Stimulated activated CD4-positive, alpha-beta T cell treated with anti-CD3 and anti-CD28 coated beads, Interleukin-12 subunit alpha, Interleukin-12 subunit beta, amount 100 ng/mL, for 48 hours (primary cell): ENCODE measurements at places on chromosomes 12 and 14.
A peak's percentile ranks its signal among the peaks of the same experiment; 100 is the strongest.

DNA sequence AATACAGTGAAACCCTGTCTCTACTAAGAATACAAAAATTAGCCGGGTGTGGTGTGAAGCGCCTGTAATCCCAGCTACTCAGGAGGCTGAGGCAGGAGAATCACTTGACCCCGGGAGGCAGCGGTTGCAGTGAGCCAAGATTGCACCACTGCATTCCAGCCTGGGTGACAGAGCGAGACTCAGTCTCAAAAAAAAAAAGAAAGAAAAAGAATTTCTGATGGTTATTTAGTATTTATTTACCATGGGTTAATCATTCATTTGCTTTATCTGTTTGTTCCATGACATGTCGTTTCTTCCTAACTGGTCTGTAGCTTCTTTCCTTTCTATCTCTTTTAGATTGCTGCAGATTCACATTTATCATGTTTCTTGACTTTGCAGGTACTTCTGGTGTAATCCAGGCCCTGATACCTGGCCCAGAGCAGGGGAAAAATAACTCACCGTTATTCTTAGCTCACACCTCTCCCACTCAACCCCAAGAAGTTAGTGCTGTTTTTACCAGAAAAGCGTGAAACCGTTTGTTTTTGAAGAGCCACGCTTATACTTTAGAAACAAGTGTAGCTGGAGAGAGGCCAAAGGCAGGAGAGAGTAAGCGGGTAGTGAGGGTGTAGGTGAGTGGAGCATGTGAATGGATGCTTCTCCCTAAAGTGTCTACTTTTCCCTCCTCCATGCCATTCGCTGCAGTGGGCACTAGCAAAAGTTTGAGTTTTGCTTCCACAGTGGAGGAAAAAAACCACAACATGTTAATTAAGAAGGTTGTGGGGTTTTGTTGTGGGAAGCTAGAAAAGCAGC lies 45.4 kb downstream of the SRGAP1 start:
- DNase-seq: no peak

DNA sequence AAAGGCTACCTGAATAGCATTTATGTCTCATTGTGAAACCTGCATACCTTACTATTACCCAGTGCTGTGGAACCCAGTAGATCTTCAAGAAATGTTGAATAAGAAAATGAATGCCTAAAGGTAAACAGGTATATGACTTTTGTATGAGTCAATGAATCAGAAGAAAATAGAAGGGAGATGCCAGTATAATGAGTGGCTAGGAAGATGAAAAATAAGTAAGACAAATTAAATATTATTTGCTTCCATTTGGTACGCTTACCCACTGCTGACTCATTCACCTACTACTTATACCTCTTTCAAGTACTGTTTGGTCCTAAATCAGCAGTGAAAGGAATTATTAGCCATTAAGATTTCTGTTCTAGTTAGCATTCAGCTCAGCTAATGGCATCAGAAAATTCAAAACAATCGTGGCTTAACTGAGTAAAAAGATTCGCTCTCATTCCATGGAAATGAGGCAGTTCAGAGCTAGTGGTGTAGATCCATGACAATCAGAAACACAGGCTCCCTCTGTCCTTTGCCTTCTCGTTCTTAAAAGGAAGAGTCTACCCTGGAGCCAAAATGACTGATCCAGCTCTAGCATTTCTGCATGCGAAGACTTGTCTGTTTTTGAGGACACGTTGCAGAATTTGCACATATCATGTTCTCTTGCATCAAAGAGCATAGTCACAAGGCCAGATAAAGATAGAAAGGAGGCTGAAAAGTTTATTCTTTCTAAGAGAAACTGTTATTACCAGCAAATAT lies 705.8 kb upstream of the USP15 start:
- no peak for DNase-seq

GRCh38 chr12:124466216-124467128 lies 100.9 kb downstream of the NCOR2 start:
- peak; percentile 67 for DNase-seq

- no peak for DNase-seq
These were observed 7.3 kb upstream of the MRPL42 start for GRCh38 chr12:93460003-93460402.

DNA sequence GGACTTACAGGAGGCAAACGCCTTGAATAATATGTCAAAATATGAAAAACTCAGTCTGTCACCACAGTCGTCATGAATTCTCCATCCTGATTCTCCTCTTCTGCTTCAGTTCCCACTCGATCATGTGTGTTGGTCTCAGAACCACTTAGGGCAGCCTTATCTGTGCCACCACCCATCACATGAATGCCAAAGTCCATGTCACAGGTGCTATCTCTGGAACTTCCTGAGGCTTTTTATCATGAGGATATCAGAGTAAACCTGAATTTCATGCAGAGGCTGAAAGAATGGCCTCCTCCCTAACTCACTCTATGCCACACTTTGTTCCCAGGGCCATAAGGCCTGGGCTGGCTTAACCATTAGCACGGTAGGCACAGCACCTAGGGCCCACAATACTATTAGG lies 28.8 kb upstream of the MAP3K9 start:
- DNase-seq: no peak

GRCh38 chr14:106622200-106622745 lies 1095.9 kb downstream of the TMEM121 start:
- DNase-seq: peak; percentile 14

DNA sequence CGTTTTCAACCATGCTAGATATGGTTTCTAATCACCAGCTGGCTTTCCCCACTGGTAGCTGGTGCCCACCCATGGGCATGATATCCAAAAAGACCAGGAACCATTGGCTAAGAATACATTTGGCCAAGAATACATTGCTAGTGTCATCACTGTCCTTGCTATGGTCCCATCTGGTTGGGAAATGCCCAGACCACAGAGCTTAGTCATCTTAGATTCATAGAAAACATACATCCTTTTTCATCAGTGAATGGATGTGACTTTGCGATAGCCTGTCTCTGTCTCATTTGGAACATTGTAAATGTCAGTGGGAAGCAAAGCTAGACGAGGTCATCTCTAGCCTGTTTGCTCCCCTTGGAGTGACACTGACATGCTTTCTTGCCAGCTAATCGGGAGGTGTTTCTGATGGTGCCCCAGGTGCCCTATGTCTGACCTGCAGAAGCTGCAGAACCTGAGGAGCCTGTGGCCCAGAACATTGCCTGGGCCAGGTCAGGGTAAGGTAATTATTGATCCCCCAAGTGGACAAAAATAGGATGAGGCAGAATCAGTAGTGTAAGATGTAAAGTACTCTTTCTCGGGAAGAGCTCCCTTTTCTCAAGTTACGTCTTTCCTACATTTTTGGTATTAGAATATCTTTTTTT lies 194.8 kb downstream of the SLC41A2 start:
- DNase-seq: peak; percentile 8

- no peak for DNase-seq
These were observed 23.4 kb upstream of the PRPF39 start for GRCh38 chr14:45060551-45060950.

DNA sequence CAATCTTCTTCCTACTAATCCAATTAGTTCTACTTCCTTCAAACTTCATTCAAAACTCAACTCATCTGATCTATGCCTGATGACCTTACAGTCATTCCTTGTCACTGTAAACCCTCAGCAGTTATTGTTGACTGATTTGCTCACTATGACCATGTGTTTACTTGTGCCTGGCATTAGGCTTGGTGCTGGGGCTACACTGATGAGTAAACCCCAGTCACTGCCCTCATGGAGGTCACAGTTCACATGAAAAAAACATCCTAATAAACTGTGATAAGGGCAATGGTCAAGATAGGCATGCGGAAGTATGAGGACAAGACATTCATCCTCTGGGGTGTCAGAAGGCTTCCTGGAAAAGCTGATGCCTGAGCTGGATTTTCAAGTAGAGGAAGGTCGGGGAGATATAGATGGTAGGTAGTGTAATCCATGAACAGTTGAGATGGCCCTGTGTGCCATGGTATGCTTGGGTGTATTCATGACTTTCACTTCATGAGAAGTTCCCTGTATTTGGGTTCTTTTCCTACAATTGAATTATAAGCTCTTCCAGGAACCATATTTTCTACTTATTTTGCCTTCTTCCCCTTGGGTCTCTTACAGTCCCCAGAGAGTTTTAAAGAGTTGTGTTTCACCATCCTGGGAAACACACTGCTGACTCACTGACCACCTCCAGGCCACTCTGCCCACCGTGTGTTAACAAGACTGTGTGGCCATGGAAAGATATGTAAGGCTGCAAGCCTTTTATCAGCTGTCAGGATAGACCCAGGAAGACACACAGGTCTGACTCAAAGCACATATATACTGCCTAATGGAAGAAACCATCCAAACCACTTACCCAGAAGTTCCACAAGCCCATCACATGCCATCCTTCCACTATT lies 38.7 kb upstream of the DUSP6 start:
- no peak for DNase-seq

DNA sequence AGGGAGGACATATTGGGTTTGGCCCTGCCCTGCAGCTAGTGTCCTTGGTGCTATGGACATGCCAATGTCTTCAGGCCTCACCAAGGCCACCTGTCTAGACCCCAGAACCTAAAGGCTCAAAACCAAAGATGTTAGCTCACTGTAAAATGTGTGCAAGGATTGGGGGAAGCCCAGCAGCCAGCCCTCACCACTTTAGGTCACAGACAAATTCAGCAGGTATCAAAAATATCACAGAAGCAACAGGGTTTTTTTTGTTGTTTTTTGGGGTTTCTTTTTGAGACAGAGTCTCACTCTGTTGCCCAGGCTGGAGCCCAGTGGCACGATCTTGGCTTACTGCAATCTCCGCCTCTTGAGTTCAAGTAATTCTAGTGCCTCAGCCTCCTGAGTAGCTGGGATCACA lies 29.0 kb upstream of the NINJ2 start:
- no peak for DNase-seq

- DNase-seq: no peak
These were observed 53.1 kb downstream of the TSPAN11 start for GRCh38 chr12:30979371-30980259.

DNA sequence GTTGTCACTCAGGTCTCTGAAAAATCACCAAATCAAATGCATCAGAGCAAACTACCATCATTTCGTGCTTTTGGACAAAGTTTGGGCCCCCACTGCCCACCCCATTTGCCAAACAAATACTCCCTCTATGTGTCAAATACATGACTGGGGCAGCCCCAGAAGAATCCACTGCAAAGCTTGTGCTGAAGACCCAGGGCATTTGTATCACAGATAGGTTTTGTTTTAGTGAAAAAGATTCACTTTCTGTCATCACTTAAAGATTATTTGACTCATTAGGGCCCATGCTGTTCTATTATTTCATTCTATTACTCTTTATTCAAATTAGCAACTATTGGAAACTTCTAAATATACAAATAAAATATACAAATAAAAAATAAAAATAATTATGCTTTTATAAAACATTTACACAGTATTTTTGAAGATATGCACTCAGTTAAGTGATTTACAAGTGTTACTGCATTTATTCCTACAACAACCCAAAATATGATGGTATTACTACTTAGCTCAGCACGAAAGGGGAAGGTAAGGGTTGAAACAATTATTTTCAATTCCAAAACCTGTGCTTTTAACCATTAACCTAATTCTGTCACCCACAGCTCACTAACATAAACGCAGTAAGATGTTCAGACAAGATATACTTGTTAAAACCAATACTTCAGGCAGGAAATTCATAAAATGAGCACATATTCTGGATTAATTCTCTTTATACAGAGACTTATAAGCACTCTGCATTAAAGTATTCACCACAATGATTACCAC lies 36.5 kb downstream of the LRIG3 start:
- no peak for DNase-seq

DNA sequence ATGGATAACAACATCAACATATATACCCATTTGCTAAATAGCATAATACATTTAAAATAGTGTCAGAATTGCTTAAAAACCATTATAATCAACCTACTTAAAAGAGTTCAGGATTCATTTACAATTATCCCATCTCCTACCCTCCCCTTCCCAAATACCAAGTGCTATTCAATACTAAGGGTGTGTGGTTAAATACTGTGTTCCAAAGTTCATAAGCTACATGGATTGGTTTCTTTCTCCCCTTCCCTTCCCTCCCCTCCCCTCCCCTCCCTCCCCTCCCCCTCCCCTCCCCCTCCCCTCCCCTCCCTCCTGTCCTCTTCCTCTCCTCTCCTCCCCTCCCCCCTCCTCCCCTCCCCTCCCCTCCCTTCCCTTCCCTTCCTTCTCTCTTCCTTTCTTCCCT lies 97.0 kb upstream of the NPAS3 start:
- DNase-seq: no peak

- no peak for DNase-seq
These were observed 81.6 kb upstream of the FAR2 start for GRCh38 chr12:29067430-29067829.

- no peak for DNase-seq
These were observed 90.7 kb downstream of the METTL25 start for GRCh38 chr12:82448911-82449578.

GRCh38 chr14:25116607-25117006 lies 66.7 kb upstream of the STXBP6 start:
- no peak for DNase-seq

DNA sequence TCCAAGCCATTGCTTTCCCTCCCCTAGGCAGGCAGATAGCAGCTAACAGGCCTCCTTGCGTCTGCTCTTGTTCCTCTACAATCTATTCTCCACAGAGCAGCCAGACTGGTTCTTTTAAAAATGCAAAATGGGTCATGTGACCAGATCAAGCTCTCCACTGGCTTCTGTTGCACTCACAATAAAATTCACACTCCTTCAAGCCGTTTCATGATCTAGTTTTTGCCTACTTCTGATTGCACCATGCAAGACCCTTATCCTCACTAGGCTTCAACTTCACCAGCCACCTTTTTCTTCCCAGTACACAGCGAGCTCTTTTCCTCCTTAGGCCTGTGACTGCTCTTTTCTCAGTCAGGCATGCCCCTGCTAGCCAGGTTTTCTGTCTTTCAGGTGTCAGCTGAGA lies 6.1 kb upstream of the KRAS start:
- DNase-seq: no peak

GRCh38 chr12:879641-880040 lies 69.9 kb downstream of the RAD52 start:
- DNase-seq: no peak

DNA sequence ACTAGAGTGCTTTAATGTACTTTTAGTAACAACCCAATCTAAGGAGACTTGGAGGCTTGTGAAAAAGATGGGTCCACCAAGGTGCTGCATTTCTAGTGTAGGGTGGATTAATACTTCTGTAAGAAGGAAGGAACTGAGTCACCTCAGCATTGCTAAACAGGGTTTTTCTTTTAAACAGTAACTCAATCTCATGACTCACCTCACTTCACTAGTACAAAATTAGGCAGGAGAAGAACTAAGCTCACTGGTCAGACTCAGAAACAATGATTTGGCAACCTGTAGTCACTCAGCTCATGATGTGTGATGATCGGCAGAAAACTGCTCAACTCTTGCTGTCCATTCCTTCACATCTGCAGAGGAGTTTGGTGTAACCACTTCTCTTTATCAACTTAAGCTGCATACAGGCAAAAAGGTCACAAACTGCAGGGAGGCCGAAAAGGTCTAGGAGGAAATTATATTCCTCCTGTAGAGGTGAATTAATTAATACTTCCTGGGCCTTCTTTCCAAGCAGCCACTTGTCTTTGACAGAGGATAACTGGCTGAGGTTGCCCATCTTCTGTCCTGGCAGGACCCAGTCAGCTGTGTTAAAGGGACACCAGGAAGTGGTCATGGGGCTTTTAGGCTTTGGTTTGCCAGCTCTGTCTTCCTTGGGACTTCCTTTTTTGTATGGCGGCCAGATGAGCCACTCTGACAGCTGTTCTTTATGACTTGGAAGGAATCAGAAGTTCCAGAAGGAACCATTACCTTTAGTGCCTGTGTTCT lies 466.9 kb downstream of the FUT8 start:
- peak; percentile 8 for DNase-seq
